Amygdala (tissue), 56 donors: ENCODE measurements at places on chromosomes 5 and 9.

- peak; percentile 52 for DNase-seq
Measured at GRCh38 chr9:22446589-22446949, at the start of gene DMRTA1. Gene DMRTA1 (plus strand): TSS chr9:22446824. CDS start chr9:22447066, 242 bp downstream.

- DNase-seq = no peak
Measured at GRCh38 chr9:112241491-112241890, 66.4 kb upstream of the SUSD1 start.

- no peak for DNase-seq
Measured at GRCh38 chr5:105057001-105057436, 1494.4 kb upstream of the NUDT12 start.

GRCh38 chr5:67815455-67816391 lies 399.8 kb upstream of the PIK3R1 start:
- no peak for DNase-seq

- DNase-seq = no peak
Measured at GRCh38 chr5:6767481-6768063, 54.3 kb downstream of the TENT4A start.

GRCh38 chr9:18499980-18500379 lies 26.0 kb downstream of the ADAMTSL1 start:
- no peak for DNase-seq

DNA sequence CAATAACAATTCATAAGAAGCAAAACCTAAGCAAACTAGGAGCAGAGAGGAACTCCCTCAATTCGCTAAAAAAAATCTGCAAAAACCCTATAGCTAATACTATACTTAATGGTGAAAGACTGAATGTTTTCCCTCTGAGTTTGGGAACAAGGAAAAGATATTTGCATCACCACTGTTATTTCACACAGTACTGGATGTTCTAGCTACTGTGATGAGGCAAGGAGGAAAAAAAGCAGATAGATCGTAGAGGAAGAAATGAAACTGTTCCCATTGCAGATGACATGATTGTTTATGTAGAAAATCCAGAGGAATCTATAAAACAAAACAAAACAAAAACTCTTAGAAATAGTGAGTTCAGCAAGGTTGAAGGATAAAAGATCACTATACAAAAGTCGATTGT lies 116.7 kb downstream of the PHF2 start:
- DNase-seq = no peak

- no peak for DNase-seq
Measured at GRCh38 chr5:91293131-91293530, 90.0 kb downstream of the ARRDC3 start.

DNA sequence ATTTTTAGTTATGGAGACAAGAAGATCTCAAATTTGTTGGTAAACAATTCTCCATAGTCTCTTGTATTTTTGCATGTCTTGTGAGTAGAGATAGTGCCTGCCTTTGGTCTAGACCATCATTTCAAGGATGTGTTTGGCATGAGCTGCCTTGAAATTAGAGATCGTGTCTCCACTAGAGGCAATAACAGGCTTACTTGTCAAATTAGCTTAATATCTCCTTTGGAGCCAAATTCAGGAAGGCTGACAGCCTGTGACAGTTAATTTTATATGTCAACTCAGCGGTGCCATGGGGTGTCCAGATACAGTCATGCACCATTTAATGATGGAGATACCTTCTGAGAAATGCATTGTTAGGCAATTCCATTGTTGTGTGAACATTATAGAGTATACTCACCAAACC lies 24.8 kb upstream of the PRDM9 start:
- DNase-seq = no peak

DNA sequence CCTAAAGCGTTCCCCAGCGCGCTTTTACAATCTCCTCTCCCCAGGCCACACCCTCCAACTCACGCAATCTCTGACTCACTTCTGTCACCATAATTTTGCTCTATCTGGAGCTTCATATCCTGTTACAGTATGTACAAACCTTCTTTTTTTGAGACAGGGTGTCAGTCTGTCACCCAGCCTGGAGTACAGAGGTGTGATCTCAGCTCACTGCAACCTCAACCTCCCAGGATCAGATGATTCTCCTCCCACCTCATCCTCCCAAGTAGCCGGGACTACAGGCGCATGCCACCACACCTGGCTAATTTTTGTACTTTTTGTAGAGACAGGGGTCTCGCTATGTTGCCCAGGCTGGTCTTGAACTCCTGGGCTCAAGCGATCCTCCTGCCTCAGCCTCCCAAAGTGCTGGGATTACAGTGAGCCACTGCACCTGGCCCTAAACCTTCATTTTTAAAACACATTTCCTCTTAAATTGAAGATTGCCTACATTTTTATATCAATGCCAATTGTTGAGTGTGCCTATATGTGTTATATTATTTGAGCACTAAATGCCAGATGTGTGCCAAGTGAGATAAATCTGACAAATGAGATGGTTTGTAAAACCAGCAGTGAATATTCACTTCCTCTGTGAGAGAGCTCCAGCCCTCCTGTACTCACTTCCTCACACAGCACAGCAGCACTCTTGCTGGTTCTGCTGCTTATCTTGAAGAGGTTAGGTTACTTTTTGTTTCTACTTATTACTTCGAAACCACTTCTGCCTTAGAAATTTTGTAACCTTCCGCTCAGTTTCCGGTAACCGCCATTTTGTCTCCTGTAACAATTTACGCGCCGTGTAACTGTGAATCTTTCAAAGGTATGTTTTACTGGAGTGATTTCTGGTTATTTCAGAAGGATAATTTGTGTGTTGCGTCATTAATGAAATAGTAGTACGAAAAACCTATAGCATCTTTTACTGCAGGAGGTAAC lies 57.9 kb downstream of the DOCK8 start:
- DNase-seq = no peak

GRCh38 chr5:52771343-52772039 lies 16.2 kb upstream of the ITGA1 start:
- DNase-seq = no peak

DNA sequence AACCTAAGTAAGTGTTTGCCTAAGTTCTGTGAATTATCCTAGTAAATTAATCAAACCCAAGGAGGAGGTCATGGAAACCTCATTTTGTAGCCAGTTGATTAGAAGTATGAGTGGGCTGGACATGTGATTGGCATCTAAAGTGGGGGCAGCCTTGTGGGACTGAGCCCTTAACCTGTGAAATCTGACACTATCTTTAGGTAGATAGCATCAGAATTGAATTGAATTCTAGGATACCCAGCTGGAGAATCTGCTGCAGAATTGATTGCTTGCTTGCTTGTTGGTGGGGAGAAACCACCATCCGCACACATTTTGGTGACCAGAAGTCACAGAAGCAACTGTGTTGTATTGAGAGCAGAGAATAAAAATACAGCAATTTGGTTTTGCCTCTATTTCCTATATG lies 97.0 kb downstream of the FBXL7 start:
- no peak for DNase-seq

GRCh38 chr9:221989-222776 lies 7.5 kb downstream of the DOCK8 start:
- no peak for DNase-seq
